ENCODE measurements at places on chromosomes 3 and 15. TPM values are rescaled to one million over a fixed set of nuclear protein-coding genes. Genes with fewer than 3 reads are reported as not detected.

DNA sequence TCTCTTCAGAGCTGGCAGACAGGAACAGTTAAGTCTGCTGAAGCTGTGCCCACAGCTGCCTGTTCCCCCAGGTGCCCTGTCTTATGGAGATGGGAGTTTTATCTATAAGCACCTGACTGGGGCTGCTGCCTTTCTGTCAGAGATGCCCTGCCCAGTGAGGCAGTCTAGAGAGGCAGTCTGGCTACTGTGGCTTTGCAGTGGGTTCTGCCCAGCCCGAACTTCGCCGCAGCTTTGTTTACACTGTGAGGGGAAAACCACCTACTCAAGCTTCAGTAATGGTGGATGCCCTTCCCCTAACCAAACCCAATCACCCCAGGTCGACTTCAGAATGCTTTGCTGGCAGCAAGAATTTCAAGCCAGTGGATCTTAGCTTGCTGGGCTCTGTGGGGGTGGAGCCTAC, 91.2 kb downstream of the SLC25A26 start:
- no peak for DNase-seq

DNA sequence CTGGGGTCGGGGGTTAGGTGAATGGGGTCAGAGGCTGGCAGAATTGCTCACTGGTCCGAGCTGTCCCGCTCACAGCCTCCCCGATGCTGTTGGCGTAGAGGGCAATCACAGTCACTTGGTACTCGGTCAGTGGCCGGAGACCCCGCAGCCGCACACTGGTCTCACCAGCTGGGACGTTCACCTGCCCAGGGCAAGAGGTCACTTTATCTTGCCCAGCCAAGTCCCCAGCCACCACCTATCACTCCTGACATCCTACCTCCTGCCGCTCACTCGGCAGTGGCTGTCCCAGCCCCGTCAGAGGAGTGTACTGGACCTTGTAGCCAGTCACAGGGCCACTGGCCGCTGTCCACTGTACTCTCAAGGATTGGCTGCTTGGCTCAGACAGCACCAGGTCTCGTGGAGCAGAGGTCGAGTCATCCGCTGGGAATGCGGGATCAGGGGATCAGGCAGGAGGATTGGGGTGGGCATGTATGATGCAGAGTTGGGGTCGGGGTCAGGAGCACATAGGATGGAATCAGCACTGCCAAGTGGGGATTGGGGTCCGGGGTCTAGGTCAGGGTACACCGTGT, 2.5 kb downstream of the COL7A1 start:
- DNase-seq, result no peak

Gene SERPINI2
- not detected for total RNA-seq

- no peak for DNase-seq
These were observed 63.4 kb upstream of the CPB1 start for GRCh38 chr3:148763986-148764935.
